ENCODE measurements at places on chromosomes 5 and 9. TPM values are rescaled to one million over a fixed set of nuclear protein-coding genes. Genes with fewer than 3 reads are reported as not detected.

DNA sequence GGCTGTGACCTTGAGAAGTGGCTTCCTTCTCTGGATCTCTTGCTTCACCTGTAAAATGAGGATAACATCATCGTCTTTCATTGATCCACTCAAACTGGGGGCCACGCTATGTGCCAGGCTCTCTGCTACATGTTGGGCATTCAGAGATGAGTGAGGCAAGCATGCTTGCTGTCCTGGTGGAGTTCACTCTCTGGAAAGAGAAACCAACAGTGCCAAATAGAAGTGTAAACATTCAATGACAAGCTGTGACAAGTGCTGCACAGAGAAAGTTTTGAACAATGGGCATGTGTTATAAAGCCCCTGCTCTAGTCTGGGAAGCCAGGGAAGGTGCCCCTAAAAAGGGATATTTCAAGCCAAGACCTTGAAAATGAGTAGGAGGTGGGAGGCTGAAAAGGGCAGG lies 50.9 kb upstream of the AFAP1L1 start:
- no peaks in the 10 kb centered on the region for H3K36me3 ChIP-seq
- H3K27me3 ChIP-seq, result no peaks in the 10 kb centered on the region
- DNase-seq, result no peak
- H3K4me3 ChIP-seq, result no peak overlapping the region
- no peak overlapping the region for H3K27ac ChIP-seq
- H3K4me1 ChIP-seq, result peaks cover 18% of the 10 kb centered on the region

GRCh38 chr5:54997081-54997480 lies 11.7 kb upstream of the ESM1 start:
- H3K4me3 ChIP-seq, result no peak overlapping the region
- no peaks in the 10 kb centered on the region for H3K27me3 ChIP-seq
- H3K27ac ChIP-seq, result no peak overlapping the region
- H3K4me1 ChIP-seq, result no peaks in the 10 kb centered on the region

- no peak for DNase-seq
- H3K4me3 ChIP-seq, result no peak overlapping the region
- H3K4me1 ChIP-seq, result no peaks in the 10 kb centered on the region
- H3K36me3 ChIP-seq, result no peaks in the 10 kb centered on the region
Measured at GRCh38 chr5:102077920-102078319, 218.2 kb downstream of the SLCO4C1 start.

- H3K27ac ChIP-seq, result no peak overlapping the region
- H3K4me1 ChIP-seq, result no peaks in the 10 kb centered on the region
- no peak overlapping the region for H3K4me3 ChIP-seq
- H3K27me3 ChIP-seq, result no peaks in the 10 kb centered on the region
Measured at GRCh38 chr5:40288800-40289485, 390.8 kb upstream of the PTGER4 start.

TLX3 gene
- total RNA-seq, result not detected

COL15A1 gene
- 8.0 TPM for total RNA-seq

Measured in thyroid gland (tissue), 4 donors.